ENCODE measurements at places on chromosomes 13 and 19.

- DNase-seq = no peak
Observed at GRCh38 chr13:75129331-75129730, 352.6 kb downstream of the TBC1D4 start.

- no peak for DNase-seq
Observed at GRCh38 chr19:41330481-41330880, 20.5 kb downstream of the CCDC97 start.

DNA sequence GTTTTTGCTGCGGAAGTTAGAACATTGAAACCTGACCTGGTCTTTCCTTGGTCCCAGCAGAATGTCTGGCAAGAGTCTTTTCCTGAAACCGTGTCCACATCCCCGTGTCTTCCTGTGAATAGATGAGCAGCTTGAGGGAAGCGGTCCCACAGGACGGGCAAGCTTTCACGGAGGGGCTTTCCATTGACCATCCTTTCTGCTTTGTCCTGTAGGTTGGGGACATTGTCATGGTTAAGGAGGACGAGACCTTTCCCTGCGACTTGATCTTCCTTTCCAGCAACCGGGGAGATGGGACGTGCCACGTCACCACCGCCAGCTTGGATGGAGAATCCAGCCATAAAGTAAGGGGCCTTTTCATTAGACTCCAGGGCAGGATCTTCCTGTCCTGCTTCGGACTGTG is 126.0 kb downstream of the ATP11A start:
- DNase-seq = no peak

- DNase-seq = no peak
Observed at GRCh38 chr19:57249329-57249728, 8.9 kb downstream of the ZNF805 start.

GRCh38 chr19:35445826-35446593 is 2.0 kb upstream of the FFAR2 start:
- peak; percentile 43 for DNase-seq

GRCh38 chr19:6481541-6482342 is at the start of gene DENND1C:
DENND1C (minus strand) TSS chr19:6481787; CDS start chr19:6481695, 92 bp downstream.
- peak; percentile 88 for DNase-seq

- peak; percentile 71 for DNase-seq
Observed at GRCh38 chr13:50798923-50799322, 44.6 kb downstream of the DLEU7 start.

GRCh38 chr13:93260591-93260990 is 34.0 kb downstream of the GPC6 start:
- DNase-seq = no peak

DNA sequence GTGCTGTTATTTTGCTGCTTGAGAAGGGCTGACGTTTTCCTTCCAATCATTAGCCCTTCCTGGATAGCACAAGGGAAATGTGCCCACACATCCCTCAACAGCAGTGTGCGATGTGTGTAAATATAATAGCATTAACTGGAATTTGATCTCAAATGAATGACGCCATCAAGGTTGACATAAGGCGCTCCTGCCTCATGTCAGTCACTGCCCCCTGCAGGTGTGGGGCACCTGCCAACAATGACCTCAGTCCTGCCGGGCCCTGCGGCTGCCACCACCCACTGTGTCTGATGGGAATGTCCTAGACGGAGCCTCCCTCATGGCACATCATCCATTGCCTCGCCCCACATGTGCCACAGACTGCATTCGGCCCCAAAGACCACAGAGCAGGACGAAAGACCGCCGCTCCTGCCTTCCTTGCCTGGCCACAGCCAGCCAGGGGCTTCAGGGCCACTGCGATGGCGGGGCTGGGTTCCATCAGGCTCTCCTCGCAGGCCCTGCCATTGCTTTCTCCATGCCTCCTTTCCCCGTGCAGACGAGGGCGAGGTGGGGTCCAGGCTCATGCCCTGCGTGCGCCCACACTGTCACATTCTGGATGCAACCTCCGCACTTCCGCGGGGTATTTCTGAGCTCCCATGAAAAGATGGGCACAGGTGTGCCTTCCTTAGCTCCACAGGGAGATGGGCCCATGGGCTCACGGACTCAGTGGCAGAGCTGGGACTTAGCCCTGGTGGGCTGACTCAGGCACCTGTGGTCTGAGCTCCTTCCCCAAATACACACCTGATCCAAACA is 146.7 kb downstream of the SOX1 start:
- DNase-seq = no peak

GRCh38 chr19:39518458-39518857 is 3.5 kb downstream of the SELENOV start:
- DNase-seq = no peak

- peak; percentile 59 for DNase-seq
Observed at GRCh38 chr19:7923295-7924191, 2.4 kb downstream of the CTXN1 start.

- peak; percentile 92 for DNase-seq
Observed at GRCh38 chr13:75507027-75508001, 25.3 kb upstream of the TBC1D4 start.

DNA sequence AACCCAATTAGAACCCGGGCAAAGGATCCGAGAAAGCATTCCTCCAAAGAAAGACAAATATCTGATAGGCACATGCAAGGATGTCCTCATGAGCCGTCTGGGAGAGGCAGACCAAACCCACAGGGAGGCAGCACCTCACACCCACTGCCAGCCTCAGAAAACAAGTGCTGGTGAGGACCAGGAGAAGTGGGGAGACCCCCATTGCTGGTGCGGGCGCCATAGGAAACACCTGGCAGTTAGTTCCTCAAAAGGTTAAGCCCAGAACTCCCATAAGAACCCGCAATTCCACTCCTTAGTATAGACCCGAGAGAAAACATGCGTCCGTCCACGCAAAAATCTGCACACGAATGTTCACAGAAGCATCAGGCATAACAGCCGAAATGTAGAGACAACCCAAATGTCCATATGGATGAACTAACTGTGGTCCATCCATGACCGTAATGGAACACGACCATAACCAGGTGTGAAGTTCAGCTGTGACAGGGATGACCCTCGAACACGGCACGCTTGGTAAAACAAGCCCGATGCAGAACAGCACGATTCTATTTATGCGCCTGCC is 7.9 kb downstream of the ZNF787 start:
- no peak for DNase-seq

GRCh38 chr19:43688059-43688701 is 18.2 kb upstream of the PLAUR start:
- DNase-seq = no peak

DNA sequence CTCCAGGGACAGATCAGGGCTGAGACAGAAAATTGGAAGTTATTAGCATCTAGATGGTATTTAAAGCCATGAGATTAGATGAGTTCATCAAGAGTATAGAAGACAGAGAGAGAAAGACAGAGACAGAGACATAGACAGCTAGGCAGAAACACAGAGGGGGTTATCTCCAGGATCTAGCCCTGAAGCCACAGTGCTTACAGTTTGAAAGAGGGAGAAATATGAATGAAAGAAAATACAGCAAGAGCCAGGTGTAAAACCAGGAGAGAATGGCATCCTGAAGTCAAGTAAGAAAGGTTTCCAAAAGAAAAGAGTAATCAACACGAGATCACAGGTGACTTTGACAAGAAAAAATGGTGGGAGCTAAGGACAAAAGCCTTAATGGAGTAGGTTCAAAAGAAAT is 111.2 kb downstream of the TBC1D4 start:
- no peak for DNase-seq

GRCh38 chr13:68644611-68645010 is 1414.5 kb upstream of the PCDH9 start:
- DNase-seq = no peak

DNA sequence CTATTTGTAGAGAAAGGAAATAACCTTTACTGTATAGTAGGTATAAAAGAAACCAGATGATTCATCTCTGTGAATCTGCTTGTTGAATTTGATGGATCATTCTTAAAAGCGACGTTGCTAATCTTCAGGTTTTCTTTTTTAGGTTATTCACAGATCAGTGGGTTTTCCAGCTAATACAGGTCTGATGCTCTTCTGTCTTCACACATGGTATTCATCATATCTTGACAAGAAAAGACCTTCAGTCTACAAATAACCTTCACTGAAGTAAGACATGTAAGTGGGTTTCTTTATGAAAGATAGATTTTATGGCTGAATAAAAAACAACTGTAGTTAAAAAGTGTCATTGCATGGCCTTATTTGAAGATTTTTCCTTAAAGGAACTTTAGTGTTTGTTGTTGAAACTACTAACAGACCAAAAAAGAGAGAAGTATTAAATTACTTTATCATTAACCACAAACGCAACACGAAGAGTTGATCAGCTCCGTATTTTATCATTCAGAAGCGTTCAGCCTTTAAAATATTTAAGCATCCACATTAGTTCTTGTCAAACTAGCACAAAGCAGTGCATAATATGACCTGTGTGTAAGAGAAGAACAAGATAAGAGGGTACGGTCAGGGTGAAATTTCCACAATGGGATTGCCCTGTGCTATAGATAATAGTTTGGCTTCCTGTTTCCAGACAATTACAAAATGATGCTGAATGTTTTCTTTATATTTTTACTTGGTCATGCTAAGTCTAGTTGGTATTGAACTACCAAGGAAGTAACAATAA is 299.5 kb downstream of the MZT1 start:
- DNase-seq = no peak

GRCh38 chr13:46575818-46576221 is 22.9 kb downstream of the LRCH1 start:
- no peak for DNase-seq

DNA sequence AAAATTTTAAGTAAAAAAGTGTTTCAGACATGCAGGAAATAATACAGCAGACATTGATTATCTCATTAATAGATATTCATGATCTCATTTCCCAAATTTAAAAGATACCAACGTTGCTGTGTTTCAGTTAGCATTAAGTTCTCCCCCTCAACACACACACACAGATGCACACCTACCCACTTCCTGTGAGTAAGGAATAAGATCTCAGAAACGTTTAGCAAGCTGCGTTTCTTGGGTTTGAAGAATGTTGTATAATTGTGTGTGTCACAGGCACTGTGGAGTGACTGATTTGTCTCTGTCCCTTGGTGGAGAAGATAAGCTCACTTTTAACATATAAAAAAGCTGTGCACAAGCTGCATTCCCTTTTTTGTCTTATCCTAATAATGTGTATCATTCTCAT is 196.8 kb downstream of the PDS5B start:
- peak; percentile 49 for DNase-seq

- no peak for DNase-seq
Observed at GRCh38 chr13:33251131-33251661, 34.4 kb downstream of the STARD13 start.

GRCh38 chr19:38402623-38402966 is 298 bp upstream of the FAM98C start:
- DNase-seq = no peak

- no peak for DNase-seq
Observed at GRCh38 chr13:99640260-99640659, 139.0 kb downstream of the TM9SF2 start.

DNA sequence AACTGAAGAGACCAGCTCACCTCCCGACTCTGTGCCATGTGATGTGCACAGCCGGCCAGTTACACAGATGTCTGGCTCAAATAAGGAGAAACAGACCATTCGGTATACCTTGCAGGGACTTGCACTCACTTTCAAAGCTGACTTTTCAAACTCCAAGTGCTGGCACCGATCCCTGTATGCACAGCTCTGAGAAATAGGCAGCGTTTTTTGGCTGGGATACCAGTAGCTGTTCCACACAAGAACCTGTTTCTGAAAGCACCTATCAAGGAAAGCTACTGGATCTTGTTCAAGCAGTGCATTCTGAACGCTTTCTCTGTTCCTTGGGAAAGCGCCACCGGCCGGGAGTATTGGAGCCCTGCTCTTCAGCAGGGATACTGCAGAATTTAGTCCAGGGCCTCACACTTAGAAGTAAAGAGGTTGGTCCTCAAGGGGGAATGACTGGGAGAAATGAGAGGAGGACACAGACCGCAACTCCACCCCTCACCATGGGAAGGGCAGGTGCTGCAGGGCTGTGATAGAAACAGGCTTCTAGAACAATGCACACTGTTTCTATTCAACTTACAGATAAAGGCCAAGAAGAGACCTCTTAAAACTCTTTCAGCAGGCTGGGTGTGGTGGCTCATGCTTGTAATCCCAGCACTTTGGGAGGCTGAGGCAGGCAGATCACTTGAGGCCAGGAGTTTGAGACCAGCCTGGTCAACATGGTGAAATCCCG is 53.6 kb upstream of the PABPC3 start:
- no peak for DNase-seq

DNA sequence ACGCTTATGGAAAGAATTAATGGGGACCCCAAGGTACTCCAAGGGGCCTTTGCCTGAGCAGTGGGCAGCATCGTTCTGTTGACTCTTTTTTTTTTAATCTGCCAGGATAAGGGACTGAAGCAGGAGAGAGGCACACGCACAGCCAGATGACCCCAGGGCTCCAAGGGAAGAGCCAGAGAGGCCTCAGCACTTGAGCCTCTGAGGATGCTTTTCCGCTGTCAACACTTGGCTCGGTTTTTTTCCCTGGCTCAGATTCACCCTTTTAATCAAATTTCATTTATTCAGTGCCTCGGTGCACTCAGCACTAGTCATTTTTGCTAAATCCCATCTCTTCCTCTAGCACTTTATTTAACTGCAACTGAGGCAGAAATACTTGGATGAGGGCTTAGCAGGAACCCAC is 226.3 kb downstream of the FGF9 start:
- DNase-seq = no peak

GRCh38 chr13:33775339-33776108 is 42.4 kb upstream of the RFC3 start:
- no peak for DNase-seq

DNA sequence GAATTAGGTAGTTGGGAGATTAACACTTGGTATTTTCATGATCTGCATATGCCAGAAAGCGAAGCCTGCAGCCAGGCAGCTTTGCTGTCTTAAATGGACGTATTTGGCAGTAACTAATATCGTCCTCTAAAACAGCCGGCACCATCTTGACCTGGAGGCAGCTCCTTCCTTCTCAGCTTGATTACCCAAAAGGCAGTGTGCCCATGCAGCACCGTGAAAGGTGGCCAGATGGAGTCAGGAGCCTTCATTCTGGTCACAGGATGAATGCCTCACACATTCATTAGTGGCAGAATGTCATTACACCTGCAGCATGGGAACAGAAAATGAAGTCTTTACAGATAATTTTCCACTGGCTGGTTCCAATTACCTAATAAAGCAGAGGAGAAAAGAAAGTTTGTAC is 59.0 kb upstream of the FLT1 start:
- no peak for DNase-seq

GRCh38 chr19:40596608-40597328 is 4.4 kb upstream of the LTBP4 start:
- no peak for DNase-seq

- no peak for DNase-seq
Observed at GRCh38 chr13:97369261-97369893, 64.6 kb upstream of the RAP2A start.

GRCh38 chr19:43690444-43690843 is 20.5 kb upstream of the PLAUR start:
- DNase-seq = no peak

DNA sequence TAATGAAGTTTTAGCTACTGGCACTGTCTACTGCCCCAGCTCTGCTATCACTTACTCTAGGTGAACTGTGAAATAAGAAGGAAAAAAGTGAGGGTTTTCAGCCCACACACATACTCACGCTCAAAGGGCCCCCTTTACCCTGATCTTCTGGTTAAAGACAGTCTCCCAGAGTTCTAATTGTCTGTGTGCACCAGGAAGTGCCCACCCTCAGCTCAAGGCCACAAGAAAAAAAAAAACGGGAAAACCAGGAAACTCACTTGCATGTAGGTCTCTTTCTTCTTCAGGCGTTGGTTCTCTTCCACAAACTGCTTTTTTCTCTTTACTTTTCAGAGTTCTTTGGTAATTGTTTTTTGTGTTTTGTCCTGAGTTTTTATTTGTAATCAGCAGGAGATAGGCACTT is 22.1 kb downstream of the RAP2A start:
- no peak for DNase-seq

GRCh38 chr19:18392926-18393325 is 4.5 kb downstream of the LRRC25 start:
- no peak for DNase-seq

Measured in NB4 (cell line).